ENCODE measurements at places on chromosomes 4 and X.

DNA sequence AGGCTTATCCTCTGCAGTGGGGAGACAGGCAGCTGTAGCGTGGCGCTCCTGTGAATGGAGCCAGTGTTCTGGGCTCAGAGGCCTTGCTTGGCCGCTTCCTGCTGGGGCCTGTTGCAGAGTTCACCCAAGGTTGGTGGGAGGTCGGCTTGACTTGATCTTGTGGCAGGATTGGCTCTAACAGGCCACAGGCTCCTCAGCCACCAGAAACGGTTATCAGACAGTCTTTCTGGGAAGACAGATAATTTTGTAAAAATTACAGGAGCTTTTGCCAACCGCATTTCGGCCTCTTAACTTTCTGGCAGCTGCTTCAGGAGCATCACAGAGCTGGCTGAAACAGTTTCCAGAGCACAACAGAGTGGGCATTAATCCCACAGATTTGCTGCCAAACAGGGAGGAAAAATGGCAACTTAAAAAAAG is 66.4 kb downstream of the DIPK2B start:
- DNase-seq, result no peak

- no peak for DNase-seq
These were observed 622.0 kb downstream of the CENPC start for GRCh38 chr4:66923081-66923865.

GRCh38 chr4:8103421-8104390 is 54.9 kb downstream of the ABLIM2 start:
- no peak for DNase-seq

GRCh38 chr4:3791910-3792542 is 25.8 kb downstream of the ADRA2C start:
- DNase-seq, result no peak

GRCh38 chr4:169335331-169335730 is 64.6 kb upstream of the SH3RF1 start:
- no peak for DNase-seq

DNA sequence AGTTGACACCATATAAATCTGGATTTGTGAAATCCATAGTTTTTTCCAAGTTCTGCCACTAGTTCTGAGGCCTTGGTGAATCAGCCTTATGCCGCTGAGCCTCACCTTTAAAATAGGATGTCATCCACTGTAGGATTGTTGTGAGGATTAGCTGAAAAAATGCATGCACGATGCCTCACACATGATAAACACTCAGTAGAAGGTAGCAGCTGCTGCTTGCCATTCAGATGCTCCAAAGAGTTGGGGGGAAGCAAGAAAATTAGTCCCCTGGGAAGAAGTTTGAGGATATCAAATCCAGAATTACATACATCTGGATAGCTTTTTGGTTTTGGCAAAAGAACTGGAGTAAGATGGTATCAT is 7.4 kb downstream of the MMAA start:
- no peak for DNase-seq

DNA sequence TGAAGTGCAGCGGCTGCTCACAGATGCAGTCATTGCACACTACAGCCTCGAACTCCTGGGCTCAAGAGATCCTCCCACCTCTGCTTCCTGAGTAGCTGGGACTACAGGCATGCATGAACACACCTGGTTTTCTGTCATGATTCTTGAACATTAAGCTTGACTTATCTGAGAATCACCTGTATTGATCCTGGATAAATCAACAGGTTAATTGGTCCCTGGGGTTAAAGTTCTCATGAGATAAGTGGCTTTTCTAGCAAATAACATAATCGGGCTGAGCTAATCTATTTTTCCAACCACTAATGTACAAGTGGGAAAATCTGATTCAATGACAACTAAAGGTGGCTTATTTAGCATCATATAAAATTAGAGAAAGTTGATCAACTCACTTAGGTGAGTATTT is 56.0 kb upstream of the LRAT start:
- DNase-seq, result no peak

- no peak for DNase-seq
These were observed 43.0 kb downstream of the BCOR start for GRCh38 chrX:40054793-40055192.

DNA sequence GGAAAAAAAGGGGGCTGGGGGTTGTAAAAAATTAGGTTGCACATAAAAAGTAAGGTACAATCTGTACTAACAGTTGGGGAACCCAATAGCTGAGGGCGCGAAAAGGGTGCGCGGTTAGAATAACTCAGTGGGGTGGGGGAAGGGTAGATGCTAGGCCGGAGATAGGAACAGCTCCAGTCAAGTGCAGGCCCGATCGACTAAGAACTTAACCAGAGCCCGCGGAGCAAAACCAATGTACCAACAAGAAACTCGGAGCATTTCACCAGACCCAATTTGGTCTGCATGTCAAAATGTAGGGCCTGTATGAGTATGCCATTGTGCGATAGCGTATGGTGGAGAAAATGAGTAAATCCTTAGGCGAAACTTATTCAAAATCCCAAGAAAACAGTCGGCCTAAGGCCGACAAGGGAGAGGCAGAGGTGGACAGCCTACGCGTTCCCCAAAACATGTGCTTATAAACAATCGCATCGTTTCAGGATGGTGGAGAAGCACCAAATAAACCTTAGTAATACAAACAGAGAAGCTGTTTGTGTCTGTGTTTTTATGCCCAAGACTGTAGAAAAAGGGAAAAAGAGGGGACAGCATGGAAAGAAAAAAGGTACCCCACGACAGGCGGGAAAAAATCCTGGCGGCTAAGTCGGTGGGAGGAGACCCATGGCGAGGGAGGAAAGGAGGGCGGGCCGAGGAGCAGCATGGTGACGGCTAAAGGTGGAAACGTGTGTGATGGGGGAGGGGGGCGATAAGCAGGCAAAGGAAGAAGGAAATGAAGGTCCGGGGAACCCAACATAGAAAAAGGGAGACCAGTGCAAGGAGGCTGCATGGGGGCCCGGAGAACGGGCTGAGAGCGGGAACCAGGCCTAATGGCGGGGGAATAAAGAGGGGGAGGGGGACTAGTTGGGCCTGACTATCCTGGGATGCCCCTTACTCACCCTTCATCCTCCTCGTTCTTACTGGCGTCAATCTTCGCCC is 990 bp downstream of the HNRNPD start:
- peak; percentile 58 for DNase-seq

DNA sequence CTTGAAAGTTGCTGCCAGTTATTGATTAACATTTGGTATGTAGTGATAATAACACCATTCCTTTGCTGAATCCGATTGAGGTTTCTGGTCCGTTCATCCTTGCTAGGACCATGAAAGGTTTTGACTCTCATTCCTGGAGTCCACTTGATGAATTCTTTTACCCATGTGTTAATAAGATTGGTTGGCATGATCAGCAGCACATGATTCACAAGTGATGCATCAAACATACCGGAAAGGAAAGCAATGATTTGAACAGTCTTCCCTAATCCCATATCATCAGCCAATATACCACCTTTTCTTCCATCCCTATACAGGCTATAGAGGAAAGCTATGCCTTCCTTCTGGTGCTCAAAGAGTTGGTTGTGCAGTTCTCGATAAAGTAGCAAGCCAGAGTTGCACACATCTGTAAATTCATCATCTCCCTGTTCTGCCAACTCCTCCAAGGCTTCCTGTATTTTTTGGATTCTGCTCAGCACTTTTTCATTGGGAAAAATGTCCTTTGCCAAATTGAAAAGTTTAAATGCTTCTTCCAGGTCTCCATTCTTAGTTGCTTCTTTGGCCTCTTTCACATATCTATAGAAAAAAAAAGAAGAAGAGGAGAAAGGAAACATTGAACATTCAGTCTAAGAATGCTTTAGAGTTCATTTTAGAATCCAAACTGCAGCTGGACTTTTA is 26.7 kb downstream of the PIN4 start:
- no peak for DNase-seq

- DNase-seq, result no peak
These were observed 262.9 kb upstream of the GATB start for GRCh38 chr4:152023674-152024073.

Data from T-helper 9 cell (primary cell).